ENCODE measurements at places on chromosomes 11 and 22.

DNA sequence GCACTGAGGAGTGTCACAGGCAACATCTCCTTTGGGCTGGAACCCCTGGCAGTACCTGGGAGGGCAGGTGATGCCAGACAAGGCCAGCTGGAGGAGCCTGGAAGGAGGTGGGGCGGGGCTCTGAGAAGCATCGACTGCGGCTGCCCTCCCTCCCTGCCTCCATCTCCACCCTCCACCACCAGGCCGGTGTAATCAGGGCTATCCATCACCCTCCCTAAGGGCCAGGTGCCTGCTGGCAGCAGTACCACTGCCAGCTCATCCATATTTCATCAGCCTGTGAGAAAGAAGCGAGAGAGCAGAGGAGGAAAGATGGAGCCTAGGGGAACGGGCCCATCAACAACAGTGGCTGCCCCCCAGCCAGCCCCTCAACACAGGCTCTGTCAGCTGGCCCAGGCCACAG is 51.4 kb upstream of the RASD2 start:
- no peak for DNase-seq

- DNase-seq = no peak
Observed at GRCh38 chr11:120389693-120390584, 53.7 kb downstream of the ARHGEF12 start.

DNA sequence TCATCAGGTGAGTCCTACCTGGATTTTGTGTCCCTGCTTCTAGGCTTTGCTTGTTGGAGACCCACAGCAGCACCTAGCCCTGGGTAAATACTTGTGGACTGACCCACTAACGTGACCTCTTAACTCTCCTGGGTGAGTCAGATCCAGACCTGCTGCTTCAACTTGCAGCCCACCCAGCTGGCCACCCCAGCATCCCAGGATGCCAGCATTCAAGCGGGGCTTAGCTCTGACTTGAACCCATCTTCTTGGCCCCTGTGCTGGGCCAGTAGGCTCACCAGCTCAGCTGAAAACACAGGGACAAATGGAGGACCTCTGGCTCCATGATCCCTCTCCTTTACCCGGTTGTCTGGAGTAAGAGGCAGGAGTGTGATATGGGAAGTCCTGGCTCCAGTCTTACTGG is 33.5 kb downstream of the PARVG start:
- DNase-seq = no peak

DNA sequence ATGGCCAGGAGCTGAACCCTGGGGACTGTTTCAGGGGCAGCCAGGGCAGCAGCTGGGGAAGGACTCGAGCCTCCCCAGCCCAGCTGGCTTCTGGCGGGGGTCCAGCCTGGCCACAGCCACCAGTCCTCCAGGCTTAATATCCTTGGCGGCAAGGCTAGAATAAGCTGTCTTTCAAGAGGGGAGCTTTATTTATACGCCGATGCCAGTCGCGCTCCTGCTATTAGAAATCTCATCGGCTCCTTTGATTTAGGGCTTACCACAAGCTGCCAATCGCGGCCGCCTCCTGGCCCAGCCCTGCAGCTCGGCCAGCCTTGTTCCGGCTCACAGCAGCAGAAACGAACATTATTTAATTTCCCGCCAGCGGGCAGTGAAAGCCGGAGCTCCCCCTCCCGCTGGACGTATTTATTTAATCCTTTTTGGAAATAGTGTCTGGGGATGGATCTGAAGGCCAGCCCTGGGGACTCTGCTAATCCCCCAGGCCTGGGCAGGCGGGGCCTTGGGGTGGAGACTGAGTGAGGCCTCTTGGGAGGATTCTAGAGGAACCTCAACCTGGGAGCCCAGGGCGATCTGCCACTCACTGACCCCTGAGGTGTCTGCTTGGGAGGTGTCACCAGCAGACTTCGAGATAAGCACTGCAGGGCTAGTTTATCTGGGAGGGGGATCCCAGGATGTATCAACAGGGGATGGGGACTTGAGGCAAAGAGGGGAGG is 363.1 kb downstream of the MN1 start:
- no peak for DNase-seq

- DNase-seq = no peak
Observed at GRCh38 chr22:41028841-41029240, 63.6 kb upstream of the EP300 start.

DNA sequence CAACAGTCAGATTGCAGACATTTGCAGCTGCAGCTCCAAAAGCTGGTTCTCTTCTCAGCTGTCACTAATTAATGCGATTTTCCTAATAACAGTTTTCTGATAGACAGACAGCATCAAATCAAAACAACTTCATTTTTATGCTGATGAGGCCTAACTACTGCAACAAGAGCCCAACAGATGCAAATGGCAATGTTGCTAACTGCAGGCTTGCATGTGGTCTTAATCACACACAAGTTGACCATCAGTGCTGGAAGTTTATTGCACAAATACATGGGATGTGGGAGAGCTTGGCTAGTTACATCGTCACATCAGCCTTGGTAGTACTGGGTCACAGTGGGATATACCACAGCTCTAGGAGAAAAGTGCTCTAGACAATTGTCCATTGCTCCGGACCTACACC is 99.2 kb downstream of the SPON1 start:
- DNase-seq = no peak

DNA sequence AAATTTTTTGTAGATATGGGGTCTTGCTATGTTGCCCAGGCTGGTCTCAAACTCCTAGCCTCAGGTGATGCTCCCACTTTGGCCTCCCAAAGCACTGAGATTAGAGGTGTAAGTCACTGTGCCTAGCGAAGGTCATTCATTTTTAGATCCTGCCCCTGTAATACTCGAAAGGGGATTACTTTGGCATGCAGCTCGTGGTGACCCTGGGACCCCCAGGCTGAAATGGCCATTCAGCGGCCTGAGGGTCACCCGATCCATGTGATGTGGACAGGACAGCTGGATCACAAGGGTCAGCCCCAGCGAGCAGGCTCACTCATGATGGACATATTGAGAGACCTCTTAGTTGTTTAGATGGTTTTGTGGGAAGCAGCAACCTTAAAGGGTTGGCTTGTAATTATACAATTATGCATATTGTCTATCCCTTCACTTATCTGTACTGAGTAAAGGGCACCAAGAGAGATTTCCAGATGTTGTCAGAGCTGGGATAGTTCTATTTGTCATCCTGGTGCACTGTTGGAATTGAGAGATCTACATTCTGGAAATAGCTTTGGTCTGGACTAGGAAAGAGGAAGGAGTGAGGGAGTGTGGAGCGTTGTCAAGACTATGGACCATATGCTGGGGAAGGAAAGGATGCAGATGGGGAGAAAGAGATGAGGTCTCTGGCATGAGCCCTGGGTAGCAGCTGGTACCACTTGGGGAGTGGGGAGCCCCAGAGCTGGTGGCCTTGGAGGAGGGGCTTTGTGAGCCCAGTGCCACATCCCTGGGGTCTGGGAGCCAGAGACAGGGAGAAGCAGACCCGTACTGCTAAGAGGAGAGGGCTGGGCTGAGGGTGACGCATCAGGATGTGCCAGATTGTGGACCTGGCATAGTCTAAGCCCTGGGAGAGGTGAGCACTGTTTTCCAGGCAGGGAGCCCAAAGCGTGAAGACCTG is 15.5 kb downstream of the RHBDD3 start:
- no peak for DNase-seq

DNA sequence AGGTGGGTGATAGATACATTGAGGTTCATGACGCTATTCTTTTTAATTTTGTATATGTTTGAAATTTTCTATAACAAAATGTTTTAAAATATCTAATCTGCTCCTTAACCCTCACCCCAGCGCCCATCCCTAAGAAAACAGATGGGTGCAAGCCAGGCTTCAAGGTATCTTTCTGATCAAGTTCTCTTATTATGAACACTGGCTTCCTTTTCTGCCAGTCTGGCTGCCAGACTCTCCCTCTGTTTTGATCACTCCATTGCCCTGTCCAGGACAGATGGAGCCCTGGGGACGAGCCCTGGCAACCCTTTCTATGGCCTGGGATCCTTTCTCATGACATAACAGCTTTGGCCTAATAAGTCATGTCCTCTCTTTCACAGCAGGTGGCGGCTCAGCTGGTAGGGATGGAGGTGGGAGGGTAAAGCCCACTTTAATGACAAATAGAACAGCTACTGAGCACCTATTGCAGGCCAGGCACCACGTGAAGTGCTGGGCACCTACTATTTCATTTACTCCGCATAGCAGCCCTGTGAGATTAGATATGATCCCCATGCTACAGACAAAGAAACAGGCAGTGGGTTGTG is 38.4 kb downstream of the DRD2 start:
- DNase-seq = no peak

- DNase-seq = no peak
Observed at GRCh38 chr11:131870305-131870704, 499.9 kb downstream of the NTM start.

- DNase-seq = no peak
Observed at GRCh38 chr11:23604966-23605365, 744.7 kb upstream of the CCDC179 start.

DNA sequence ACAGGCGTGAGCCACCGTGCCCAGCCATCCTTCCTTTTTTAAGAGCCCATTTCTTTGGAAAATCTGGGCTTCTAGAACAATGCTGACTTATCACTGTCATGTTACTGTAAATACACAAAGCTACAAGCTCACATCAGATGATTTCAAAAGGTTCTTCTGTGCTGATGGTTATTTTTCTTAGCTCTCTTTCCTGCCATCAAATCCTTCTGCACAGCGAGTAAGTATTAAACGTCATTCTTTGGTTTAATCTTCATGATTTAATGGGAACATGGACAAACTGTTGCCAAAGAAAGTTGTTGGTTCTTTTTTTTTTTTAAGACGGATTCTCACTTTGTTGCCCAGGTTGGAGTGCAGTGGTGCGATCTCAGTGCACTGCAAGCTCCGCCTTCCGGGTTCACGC is 43.3 kb upstream of the NUP50 start:
- no peak for DNase-seq

DNA sequence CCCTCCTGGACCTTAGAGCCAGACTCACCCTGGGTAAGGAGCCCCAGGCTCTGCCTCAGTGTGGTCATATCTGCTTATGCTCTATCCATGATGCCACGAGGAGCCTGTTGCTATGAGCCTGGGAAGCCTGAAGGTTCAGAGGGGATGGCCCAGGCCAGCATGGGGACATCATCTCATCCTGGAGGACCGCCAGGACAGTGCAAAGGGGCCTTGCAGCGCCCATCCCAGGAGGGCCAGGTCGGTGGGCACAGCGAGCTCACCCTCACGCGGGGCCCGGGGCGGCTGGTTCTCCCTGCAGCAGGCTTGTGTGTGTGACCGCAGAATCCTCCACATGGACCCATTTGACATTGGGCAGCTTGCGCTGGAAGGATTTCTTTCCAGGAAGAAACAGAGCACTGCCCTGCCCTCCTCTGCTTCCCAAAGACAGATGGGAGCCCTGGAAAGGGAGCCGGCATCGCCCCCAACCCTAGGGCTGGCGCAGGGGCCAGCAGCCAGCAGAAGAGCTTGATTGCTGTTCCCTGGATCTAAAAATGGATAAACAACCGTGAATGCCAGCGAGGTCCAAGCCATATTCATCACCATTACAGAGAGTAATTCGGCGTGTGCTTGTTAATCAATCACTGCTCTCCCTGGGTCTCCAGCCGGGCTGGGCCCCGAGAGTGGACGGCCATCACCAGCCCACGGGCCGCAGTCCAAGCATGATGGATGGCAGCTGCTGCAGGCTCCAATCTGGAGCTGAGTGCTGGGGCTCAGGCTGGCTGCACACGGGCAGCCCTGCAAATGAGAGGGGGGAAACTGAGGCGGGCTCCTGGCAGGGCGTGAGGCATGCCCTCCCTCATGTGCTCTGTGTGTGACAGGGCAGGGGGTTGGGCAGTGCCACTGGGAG is 739.7 kb downstream of the BRD1 start:
- DNase-seq = no peak
